CD4-positive, alpha-beta T cell treated with Interleukin-21 for 1 hour (primary cell): ENCODE measurements at places on chromosomes 7 and 10.

DNA sequence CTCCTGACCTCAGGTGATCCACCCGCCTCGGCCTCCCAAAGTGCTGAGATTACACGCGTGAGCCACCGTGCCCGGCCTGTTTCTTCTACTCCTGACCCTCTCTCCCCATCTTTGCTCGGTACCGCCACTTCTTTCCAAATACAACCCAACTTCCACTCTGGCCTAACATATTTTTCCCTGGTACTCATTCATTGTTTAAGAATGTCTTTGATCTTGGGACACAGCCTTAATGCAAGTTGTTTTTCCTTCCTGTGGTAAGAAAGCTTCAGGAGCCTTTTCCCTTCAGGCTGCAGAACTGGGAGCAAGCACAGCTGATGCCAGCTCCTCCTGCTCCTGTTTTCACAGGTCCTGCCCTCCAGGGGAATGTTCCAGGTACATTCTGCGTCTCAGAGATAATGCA, 13.7 kb downstream of the CALML3 start:
- no peak for DNase-seq

DNA sequence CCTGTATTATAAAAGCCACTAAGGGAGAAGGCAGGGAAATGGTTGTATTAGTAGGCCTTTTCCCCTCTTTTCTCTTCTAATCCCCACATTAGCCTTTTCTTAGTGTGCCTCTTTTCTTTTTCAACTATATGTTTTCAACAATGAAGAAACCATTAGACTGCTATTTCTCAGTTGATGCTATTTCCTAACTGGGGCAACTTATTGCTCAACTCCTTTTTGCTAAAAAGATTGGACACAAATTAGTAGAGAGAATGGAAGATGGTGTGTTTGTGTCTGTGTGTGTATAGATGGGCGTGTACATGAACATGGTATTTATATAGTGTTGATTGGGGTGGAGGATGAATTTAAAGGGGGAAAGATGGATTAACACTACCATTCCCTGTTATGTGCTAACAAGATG, 28.4 kb downstream of the TBC1D12 start:
- no peak for DNase-seq

DNA sequence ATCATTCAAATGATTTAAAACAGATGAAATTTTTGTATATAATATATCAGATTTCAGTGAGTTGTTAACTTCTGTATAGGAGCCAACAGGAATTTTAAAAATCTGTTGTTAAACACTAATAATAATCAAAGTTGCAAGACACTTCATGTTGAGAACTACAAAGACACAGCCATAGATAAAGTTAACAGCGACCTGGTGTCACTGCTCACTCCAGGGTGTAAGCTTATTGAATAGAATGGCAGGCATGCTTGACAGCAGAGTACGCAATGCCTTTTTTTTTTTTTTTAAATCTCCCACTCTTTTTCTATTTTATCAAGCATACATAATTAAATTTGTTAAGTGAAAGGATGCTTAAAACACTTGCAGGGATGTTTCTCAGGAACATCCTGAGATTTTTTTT, 32.0 kb downstream of the PCDH15 start:
- DNase-seq: no peak

DNA sequence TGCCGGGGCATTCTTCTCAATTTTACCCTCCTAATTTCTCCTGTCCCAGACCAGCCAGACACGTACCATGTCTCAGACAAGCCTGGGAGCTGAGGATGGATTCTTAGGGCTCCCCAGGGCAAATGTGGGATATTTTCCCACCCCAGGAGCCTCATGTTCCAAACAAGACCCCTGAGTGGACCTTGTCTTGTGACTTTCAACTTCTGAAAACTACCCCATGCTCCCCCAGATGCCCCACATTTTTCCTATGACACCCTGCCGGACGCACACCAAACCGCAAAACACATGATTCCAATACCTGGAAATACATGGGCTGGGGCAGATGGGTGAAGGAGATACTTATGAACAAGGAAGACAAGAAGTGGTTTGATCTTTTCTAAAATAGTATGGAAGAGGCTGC, 874 bp downstream of the GIMAP5 start:
- DNase-seq: peak; percentile 74

GRCh38 chr10:30387646-30388243, 38.7 kb upstream of the MTPAP start:
- DNase-seq: no peak

DNA sequence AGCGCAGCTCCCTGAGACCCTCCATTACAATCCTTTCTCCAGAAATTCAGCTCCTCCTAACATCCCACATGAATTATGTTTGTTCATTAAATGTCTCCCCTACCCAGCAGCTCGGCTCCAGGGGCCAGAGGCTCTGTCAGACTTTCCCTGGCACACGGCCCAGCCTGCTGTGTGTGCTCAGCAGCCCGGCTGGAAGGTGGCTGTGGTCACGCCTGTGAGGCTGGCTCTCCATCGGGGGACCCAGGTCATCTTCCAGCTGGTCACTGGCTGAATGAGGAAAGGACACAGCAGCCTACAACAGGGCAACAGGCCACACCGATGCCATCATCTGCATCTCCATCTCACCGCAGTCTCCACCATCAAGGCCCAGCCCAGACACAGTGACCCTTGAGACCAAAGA, 219.8 kb downstream of the MAD1L1 start:
- no peak for DNase-seq

DNA sequence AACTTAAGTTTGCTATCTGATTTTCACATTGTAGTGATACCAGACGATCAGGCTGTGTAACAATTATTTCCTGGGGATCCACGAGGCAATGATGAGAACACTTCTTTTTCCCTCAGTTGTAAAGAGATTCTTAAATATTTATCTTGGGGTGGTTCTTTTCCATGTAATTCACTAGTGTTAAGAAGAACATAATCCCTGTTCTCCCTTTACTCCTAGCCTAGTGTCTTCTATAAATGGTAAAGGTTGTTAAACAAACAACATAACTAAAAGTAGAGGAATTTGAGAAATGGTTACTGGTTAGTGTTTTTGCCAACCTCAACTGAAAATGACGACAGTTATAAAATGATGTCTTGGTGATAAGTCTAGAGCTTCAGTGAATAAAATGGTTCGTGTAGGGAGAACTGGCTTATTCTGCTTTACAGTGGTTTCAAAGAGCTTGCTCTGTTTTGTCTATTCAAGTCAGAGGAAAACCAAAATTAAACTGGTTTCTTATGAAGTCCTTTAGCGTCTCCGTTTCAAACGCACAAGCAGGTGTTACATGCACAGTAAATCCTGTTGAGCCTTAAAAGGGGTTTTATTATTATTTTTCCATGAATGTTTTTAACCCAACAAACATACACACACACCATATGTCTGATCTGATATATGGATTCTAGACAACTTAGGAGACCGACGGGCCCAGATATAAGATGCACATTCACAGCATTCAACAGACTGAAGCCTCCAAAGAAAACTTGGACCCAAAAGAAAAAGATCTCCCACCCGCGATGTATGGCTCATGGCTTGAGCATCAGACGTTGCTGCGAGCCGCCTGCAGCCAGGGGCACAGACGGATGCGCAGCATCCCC, 1.1 kb downstream of the TBX20 start:
- no peak for DNase-seq

DNA sequence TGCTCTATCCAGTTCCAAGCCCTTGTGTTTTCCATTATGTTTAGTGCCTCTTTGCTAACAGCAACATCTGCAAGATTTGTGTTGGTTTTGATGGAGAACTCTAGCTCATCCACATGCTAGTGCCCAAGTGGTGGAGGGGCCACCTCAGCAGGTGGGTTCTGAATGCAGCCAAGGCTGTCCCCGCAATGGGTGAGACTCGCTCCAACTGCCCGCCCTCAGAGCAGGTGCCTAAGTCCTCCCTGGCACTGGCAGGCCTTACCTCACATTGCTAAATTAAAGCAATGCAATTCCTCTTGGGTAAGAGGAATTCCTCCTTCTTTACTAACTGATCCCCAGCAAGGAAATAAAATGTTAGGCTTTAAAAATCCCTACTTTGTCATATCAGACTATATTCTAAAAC, 146.8 kb downstream of the ADCY1 start:
- DNase-seq: no peak

DNA sequence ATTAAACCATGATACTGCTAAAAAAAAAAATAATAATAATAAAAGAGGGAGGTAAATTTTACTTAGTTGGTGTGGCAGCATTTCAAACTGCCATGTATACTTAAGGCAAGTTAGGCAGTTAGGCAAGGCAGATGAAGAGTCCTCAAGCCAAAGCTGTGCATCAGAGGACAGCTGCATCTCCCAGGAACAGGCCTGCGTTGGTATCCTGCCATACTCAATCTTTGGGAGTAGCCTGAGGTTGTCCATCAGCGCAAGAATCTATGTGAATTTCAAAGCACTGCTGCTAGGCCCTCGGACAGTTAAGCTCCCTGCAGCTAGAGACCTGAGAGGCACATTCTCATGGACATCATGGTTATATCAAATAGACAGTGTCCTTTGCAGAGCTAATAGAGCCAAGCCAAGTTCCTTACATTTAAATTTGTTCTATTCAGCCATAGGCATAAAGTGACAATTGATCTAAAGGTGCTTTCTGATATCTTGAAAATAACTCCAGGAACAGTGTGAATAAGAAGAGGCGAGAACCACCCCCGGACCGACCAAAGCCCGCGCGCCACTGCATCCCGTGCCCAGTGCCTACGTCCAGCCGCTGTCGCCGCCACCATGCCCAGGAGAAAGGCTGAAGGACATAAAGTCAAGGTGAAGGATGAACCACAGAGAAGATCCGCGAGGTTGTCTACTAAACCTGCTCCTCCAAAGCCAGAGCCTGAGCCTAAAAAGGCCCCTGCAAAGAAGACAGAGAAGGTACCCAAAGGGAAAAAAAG, 310.6 kb downstream of the SEMA3D start:
- no peak for DNase-seq

DNA sequence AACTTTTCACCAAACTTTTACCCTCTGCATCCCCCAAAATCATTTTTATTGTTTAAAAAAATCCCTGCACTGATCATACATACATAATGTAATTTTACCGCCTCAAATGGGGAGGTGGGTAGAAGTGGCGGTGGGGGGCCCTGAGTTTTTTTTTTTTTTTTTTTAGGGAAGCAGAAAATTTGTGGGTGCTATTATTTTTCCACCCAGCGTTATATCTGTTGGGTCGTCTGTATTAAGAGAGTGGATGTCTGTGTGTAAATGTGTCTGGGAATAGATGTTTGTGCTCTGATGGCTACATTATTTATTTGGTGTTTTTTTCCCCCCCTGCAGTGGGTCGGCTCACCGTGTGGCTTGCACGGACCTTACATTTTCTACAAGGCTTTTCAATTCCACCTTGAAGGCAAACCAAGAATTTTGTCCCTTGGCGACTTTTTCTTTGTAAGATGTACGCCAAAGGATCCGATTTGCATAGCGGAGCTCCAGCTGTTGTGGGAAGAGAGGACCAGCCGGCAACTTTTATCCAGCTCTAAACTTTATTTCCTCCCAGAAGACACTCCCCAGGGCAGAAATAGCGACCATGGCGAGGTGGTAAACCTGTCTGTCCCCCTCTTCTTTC, 438 bp downstream of the ARID5B start:
- peak; percentile 40 for DNase-seq

GRCh38 chr10:112221545-112221944, 38.0 kb upstream of the GPAM start:
- no peak for DNase-seq

GRCh38 chr10:103078676-103079075, 114.4 kb downstream of the NT5C2 start:
- DNase-seq: no peak

- DNase-seq: no peak
These were observed 32.7 kb upstream of the RABGEF1 start for GRCh38 chr7:66707825-66708224.

DNA sequence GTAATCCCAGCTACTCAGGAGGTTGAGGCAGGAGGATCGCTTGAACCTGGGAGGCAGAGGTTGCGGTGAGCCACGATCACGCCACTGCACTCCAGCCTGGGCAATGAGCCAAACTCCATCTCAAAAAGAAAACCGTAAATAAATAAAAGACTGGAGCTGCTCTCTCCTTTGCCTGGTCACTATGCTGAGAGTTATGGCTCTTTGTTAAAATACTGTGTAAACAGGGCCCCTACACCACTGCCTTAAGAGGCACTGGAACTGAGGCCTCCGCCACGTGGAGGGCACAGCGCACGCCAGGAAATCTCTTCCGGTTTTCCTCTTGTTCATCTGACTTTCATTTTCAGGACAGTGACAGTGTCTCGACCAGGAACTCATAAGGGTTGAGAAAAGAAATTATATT, 123.3 kb downstream of the PAXIP1 start:
- DNase-seq: no peak

GRCh38 chr10:9010093-9010492, 955.6 kb downstream of the GATA3 start:
- peak; percentile 75 for DNase-seq

DNA sequence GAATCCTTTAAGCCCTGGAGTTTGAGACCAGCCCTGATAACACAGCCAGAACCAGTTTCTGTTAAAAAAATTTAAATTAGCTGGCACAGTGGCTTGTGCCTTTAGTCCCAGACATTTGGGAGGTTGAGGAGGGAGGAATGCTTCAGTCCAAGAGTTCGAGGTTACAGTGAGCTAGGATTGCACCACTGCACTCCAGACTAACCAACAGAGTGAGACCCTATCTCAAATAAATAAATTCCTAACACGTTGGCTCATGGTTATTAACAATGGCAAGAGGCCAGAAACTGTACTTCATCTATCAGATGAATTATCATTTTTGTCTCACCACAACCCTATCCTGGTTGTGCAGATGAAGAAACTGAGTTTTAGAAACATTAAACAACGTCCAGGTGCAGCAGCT, 2.1 kb upstream of the PPIA start:
- DNase-seq: no peak

- no peak for DNase-seq
These were observed 79.9 kb downstream of the COL26A1 start for GRCh38 chr7:101442426-101443070.

- DNase-seq: no peak
These were observed 98.2 kb downstream of the CCNY start for GRCh38 chr10:35434533-35434932.

- peak; percentile 76 for DNase-seq
These were observed 140.4 kb downstream of the NRBF2 start for GRCh38 chr10:63273577-63273976.

DNA sequence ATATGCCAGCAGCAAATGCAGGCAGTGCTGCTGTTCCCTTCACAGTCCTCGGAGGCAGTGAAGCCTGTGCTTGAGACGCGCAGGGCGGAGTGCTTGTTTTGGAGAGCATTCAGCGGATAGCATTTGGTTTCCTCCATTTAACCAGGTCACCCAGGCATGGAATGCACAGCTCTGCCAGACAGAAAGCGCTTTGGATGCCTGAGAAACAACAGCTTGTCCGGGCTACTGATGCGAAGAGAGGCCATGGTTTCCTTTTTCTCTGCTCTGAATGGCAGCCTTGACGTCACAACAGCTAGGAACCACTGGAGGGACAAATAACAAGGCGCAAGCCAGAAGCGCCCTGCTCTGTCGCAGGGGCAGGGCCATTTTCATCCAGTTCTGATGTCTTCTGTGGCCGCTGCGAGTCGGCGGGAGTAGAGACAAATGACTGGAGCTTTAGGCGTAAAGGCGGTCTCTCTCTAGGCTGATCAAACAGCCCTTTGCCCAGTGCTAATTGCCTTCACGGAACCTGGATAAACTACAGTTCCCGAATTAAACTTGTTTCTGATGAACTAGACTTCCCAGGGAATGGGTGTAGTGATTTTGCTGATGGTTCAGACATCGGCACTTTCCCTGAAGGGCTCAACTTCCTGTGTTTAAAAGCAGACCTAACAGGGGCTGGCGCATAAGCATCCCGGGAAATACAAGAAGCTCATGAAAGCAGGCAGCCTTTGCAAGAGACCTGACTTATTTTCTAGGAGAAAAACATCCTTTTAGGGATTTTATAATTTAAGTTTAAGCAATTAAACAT, 187.6 kb upstream of the KLF14 start:
- DNase-seq: no peak
